ENCODE measurements at places on chromosomes 1 and 21.

DNA sequence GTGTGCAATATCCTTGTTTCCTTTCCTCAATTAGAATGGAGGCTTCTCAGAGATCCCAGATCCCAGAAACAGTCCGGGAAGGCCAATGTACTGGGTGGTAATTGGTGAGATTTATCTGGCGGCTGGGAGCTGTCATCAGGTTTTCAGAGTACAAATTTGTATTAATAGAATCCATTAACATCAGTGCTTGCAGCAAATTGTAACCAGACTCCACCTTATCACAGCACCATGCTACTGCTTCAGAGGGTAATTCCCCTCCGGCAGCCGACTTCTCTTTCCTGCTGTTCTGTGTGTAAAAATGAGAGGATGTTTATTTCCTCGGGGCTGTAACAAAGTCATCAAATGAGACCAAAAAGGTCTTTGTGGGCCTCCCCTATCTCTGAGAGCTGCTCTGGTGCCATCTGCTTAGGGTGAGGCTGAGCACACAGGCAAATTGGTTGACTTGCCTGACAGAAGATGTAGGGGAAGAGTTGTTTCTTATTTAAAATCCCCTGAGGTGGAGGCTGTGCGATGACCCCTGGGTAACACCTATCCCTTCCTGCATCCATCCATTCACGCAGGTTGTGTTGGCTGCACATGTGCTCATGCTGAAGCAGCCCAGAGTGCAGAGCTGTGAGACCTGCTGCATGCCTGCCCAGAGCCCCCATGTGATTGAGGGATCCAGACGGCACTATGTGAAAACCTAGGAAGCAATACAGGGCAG, 19.2 kb downstream of the NFASC start:
- no peak for DNase-seq

DNA sequence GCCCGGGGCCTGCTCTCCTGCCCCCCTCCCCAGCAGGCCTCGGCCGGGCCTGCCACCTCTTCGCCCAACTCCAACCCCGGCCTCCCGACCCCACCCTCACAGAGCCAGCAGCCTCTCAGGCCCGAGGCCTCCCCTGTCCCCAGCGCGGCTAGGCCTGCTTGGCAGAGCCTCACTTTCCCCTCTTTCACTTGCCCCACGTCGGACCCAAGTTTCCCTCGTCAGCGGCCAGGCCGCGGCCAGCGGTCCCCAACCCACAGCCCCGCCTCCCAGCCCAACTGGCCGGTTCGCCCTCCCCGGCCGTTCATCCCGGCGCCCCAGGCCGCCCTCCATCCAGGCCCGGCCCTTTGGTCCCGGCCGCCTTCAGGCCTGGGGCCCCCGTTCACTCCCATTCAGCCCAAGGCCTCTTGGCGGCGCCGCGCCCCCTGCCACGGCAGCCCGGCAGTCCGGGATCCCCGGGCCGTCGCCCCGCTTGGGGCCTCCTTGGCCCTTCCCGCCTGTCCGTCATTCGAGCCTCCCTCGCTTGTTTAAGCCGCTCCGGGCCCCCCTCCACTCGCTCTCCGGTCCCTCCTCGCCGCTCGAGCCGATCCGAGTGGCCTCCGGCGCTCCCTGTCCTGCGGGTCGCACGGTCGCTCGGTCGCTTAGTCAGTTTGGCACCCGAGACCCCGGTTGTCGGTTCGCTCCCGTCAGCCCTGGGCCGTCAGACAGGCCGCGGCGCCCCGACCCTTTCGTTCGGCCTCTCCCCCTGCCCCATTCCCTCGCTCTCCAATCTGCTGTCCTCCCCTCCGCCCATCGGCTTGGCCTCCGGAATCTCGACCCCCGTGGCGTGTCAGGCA, 1.4 kb downstream of the LRRC41 start:
- no peak for DNase-seq

GRCh38 chr1:21051177-21051825, 125.4 kb downstream of the EIF4G3 start:
- DNase-seq = no peak

DNA sequence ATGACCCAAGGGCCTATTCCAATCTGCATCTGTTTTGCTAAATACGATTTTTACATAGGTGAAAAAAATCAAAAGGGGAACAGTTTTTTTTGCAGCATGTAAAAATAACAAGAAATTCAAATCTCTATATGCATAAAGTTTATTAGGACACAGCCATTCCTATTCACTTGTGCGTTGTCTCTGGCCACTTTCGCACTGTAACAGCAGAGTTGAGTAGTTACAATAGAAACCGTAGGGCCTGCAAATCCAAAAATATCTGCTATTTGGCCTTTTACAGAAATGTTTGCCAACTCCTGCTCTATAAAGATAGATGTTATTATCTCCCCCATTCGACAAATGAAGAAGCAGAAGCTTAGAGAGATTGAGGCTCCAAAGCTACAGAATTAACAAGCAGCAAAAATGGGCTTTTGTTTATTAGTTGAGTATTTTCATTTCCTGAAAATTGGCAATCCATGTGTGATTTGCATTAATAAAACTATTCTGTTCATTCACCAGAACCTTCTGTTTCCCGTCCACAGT, 5.5 kb downstream of the DYNLT5 start:
- DNase-seq = no peak

DNA sequence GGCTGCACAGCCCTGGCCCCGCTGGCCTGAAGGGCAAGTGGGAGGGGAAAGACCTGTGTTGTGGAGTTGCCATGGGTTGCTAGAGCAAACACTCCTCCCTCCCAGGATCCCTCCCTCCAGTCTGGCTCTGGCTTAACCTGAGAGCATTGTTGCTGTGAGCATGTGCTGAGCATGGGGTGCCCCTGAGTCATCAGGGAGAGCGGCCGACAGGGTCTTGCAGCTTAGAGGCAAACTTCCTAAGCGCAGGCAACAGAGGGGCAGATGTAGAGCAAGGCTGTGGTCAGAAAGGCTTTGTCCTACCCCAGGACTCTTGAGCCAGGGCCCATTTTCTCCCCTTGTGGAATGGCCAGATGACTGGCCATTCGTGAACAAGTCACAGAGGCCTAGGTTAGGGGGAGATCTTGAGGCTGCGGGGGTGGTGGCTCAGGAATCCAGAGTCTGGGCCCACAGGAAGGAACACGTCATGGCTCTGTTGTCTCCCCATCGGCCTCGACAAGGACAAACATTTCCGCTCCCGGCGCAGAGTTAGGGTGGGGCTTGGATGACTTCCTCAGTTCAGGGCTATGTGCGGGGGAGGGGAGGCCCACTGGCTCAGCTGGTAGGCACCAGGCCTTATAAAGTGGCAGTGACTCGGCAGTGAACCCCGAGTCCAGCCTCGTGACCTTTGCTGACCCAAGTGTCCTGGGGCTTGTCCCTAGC, 362 bp upstream of the DYNLT4 start:
- no peak for DNase-seq

GRCh38 chr21:35128536-35128935, 79.4 kb upstream of the RUNX1 start:
- no peak for DNase-seq

DNA sequence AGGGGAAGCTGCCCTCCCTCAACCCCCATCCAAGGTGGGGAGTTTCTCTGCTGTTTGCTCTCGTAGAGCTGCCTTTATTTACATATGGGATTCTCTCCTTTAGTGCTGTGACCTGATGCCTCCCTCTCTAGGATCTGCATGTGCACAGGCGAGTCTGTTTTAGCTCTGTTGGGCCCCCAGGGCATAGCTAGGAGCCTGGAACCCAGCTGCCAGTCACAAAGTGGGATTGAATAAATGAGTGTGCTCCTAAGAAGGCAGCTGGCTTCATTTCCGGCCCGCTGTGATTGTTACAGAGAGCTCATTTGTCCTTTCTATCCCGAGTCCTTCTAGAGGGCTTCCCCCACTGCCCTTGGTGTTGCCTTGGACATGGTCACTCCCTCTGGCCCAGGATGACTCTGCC, 176.6 kb downstream of the GRIK3 start:
- DNase-seq = peak; percentile 16

DNA sequence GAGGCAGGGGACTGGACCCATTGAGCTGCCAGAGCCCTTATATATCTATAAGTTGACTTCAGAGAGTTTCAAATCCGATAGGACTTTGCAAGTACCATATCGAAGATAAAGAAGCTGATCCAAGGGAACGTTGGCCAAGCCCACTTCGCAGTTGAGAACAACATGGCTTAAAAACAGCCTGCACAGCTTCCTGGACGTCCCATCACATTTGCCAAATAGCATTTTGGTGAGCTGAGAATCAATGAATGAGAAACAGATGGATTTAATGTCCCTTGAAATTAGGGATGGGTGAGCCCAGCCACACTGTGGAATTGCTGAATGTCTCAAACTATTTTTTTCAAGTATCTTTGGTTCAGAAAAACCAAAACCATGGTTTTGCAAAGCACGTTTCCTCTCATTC, 64.8 kb downstream of the KCNJ15 start:
- DNase-seq = no peak

DNA sequence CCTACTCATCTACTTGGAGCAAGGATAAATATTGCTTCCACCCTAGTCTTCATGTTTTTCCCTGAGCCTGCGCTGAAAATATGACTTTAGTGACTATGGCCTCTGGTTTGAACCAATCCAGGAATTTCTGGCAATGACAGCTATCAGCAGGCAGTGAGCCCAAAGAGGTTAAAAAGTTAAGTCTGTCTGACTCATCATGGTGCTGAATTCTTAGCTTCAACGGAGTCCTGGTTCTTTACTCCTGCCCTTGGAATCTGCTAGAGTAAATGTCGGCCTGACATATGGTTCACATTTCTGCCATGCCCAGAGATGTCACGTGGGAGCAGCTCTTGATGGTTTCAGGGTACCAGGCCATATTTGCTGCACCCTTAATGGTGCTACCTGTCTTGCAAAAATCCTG, 351.6 kb upstream of the PLXNA2 start:
- DNase-seq = no peak

DNA sequence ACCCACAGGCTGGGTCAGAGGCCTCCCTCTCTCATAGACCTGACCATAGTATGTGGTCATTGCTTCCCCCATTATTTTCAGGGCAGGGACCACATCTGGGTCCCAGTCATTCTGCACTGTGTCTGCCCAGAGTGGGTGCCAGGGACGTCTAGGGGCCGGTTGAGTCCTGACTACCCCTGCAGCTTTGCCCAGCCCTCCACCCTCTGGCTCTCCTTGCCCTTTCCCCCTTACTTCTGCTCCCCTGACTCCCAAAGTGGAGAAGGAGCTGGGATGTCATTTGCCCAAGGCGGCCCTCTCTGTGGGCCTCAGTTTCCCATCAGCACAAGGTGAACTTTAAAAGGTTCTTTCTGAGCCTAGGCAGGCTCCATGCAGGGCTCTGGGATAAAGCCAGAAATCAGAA, 4.3 kb upstream of the TTC22 start:
- no peak for DNase-seq

DNA sequence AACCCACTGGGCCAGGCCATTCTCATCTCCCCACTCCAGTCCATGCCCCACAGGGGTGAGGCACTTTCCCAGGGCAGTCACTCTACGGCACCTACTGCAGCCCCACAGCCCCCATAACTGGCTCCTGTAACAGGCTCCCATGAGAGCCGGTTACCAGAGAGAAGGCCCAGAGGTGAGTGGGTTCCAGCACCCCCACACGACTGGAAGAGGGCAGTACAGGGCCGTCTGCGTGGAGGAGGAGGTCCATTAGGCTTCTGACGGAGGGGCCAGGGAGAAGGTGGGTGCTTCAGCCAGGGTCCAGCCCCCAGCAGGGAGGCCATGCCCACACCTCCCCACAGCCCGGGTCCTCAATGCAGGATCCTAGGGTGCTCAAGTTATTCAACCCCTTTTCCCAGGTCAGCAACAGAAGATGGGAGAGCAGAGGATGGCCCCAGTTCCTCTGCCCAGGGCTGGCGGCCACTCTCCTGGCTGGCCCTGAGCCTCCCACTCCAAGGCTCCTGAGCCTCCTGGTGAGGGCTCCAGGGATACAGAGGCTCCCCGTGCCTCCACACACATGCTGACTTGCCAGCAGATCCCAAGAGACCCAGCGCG, 1.6 kb downstream of the ACAP3 start:
- DNase-seq = no peak

- DNase-seq = no peak
Measured at GRCh38 chr21:37045556-37045955, 27.3 kb downstream of the PIGP start.
